Sigmoid colon (tissue), 7 donors: ENCODE measurements at places on chromosomes 13 and 19. TPM values are rescaled to one million over a fixed set of nuclear protein-coding genes. Genes with fewer than 3 reads are reported as not detected.

Gene EDNRB
- polyA plus RNA-seq, result 6.9 TPM

Gene RUBCNL
- 26.9 TPM for polyA plus RNA-seq

Gene ZNF382
- polyA plus RNA-seq, result not detected

Gene SIGLEC10
- 11.8 TPM for polyA plus RNA-seq

Gene EXOSC5
- polyA plus RNA-seq, result 11.6 TPM
